ENCODE measurements at places on chromosomes 2 and 18.
A peak's percentile ranks its signal among the peaks of the same experiment; 100 is the strongest.

- no peak for DNase-seq
Observed at GRCh38 chr18:48347756-48348326, 61.3 kb downstream of the ZBTB7C start.

GRCh38 chr18:13136056-13136903 is 82.3 kb upstream of the LDLRAD4 start:
- DNase-seq = no peak

- DNase-seq = no peak
Observed at GRCh38 chr2:116513991-116514390, 1300.5 kb upstream of the DDX18 start.

DNA sequence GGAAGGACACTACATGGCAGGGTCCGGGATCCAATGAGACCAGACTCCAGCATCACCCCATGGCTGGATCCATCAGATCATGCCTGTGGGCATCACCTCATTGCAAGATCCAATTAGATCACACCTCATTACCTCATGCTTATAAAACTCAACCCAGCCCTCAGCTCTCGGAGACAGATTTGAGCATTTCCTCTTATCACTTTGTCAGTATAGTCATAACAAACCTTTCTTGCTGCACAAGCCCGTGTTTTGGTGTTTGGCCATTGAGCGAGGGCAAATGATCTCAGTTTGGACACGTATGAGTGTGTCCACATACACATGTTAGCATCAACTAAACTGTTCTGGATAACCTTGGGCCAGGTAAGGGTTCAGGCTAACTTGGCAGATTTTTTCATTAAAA is 58.8 kb downstream of the CCDC195 start:
- no peak for DNase-seq

DNA sequence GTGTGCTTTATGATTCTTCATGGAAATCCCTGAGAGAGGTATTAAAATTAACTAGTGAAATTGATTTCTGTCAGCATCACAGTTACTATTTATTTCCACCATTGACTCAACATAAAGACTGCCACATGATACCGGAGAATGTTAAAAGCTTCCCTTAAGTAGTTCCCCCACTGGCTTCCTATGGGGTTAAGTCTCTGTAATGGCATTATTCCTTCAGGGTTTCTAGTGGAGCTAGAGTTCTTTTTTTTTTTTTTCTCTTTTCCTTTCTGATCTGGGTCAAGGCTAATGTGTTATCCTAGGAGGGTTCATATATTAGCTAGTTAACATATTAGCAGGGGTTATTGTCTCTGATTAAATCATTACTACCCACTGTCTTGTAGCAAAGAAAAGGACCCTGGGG is 1919.1 kb upstream of the PIK3C3 start:
- no peak for DNase-seq

DNA sequence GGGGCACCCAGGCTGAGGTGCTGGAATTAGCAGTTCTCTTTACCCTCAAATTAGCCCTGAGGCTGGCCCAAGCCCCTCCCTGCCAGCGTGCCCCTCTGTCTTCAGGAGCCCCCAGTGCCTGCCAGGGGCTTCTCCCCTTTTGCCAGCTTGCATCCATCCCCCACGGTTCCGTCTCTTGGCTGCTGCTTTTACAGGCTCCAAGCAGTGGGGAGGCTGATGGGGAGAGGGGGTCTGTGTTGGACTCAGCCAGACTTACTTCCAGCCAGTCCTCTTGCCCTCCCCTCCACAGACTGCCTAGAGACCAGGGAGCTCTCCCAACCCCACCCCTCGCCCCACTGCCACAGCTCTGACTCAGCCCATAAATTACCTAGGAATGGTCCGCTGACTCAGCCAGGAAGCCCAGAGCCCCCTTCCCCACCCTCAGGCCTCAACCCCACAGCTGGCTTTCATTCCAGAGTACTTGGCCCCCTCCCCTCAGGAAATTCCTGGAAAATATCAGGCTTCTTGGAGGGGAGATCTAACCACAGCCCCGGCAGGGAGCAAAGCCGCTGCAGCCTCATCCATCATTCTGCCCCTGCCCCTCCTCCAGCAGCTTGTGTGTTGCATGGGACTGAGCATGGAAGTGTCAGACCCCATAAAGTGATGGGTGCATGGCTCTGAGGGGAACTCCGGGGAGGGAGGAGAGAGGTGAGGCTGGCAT is 184.6 kb downstream of the ZFP36L2 start:
- DNase-seq = peak; percentile 94

DNA sequence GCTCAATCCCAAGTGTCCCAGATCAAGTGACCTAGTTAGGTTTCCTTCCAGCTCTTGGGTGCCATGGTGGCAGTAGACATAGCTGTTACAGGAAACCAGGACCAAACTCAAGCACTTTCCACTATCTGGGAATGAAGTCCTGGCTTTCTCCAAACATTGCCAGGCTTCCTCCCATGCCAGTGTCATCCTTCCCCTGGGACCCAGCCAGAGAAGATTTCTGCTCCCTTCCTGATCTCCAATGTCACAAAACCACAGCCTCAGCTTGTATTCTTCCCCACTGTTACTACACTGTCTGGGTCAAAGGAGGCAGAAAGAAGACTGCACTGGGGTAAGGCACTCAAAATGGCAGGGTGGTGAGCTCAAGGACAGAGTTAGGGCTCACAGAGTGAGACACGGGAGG is 347.1 kb downstream of the TNS1 start:
- no peak for DNase-seq

- DNase-seq = no peak
Observed at GRCh38 chr2:160388464-160389263, 104.9 kb downstream of the RBMS1 start.

DNA sequence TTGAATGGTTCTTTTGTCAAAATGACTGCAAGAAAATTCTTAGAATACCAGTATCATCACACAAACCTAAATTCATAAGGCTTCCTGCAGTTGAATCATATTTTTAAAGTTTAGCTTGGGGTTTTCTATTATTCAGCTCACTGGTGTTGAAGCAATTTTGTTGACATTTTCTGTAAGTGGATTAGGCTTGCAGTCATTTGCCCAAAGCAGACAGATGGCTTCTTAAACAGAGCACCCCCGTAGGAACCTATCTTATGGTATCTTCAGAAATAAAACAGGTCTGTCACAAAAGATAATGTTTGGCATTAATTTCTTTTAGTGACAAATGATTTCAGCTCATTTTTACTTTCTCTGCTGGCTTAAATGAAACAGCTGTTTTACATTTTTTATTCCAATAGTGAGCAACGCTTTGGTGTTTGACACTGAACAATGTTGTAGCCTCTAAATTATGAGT is 331.1 kb downstream of the PLCL1 start:
- DNase-seq = peak; percentile 27

- peak; percentile 38 for DNase-seq
Observed at GRCh38 chr18:61992923-61993322, 100.1 kb upstream of the RNF152 start.

- DNase-seq = peak; percentile 87
Observed at GRCh38 chr2:12619975-12620374, 96.8 kb upstream of the TRIB2 start.

DNA sequence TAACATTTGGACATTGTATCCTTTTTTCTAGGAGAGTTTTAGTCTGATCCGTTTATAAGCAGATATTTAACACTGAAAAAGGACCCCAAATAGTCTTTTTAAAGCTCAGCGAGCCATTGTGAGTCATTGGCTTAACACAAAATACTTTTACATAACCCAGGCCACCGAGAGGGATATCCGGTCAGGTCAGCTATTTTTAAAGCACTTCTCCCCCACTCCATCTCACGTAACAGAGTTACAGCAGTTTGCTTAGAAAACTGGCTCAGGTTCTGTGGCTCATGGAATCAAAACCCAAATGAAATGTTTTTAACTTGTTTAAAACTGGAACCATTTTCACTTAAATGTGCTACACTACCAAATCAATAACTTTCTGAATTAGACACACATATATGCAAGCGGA is 23.9 kb downstream of the COL4A3 start:
- no peak for DNase-seq

GRCh38 chr2:28716265-28716865 is 35.3 kb upstream of the PPP1CB start:
- peak; percentile 82 for DNase-seq

- no peak for DNase-seq
Observed at GRCh38 chr18:28581521-28582071, 404.7 kb upstream of the CDH2 start.

- no peak for DNase-seq
Observed at GRCh38 chr2:154706660-154707059, 8.2 kb downstream of the KCNJ3 start.

DNA sequence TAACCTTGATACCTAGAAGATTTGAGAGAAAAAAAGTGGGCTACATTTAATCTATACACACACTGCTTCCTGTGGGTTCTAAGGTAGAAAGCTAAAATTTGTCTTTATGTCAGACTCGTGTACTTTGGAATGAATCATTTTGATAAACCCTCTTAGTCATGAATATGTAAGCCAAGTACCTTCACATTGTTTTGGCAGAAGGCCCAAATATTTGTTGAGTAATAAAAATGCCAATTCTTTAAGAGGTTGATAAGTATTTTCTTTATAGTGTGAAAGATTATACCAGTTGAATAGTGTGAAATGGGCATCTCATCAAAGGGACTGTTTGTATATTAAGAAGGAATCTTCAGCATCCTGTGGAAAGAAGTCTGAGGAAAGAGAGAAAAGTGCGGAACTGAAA is 1464.7 kb upstream of the ZEB2 start:
- DNase-seq = no peak

GRCh38 chr2:239039479-239039861 is 191.6 kb downstream of the TWIST2 start:
- DNase-seq = no peak

All from GM04504 (cell line).